ENCODE measurements at places on chromosomes 5 and 9.

GRCh38 chr5:137453483-137454080 lies 45.5 kb downstream of the SPOCK1 start:
- no peak for DNase-seq

GRCh38 chr9:129350143-129350935 lies 172.3 kb upstream of the IER5L start:
- DNase-seq: no peak

GRCh38 chr5:141935538-141935937 lies 11.9 kb downstream of the DELE1 start:
- no peak for DNase-seq

DNA sequence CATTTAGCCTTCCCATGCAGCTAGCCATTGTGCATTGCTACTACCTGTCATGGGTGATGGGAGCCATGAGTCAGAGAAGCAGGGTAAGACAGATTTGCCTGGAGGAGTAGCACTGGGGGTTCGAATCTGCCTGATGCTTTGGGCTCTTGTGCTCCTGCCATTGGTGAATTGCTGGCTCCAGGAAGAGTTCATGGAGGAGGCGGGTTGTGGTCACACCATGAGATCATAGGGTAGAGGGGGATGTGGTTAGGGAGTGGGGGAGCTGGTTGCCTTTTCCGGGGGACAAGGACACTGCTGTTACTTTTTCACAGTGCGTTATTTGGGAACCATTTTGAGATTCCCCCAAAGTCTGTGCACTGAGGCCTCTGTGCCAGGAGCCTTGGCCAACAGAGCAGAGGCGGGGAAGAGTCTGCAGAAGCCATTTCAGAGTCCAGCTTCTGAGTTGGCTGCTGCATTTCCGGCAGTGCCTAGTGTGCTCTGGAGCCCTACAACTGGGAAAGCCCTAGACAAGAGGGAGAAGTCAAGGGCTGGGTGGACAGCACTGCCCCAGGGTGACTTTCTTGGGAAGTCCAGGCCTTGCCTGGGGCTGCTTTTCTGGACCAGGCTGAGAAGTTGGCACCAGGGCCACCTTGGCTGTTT lies 6.2 kb downstream of the ANGPTL2 start:
- no peak for DNase-seq

DNA sequence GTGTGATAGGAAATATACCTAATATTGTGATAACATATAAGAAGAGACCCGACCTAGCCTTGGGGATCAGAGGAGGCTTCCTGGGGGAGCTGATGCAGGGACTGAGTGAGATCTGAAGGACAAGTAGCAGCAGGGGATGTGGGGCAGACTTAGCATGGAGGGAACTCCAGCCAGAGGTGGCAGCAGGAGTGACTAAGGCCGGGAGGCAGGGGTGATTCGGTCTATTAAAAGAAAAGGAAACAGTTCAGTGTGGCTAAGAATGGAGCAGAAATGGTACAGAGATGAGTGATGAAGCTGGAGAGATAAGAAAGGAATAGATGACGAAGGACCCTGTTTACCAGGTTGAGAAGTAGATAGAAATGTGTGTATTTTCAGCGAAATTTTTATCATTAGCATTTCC lies 408.8 kb downstream of the ENC1 start:
- no peak for DNase-seq

DNA sequence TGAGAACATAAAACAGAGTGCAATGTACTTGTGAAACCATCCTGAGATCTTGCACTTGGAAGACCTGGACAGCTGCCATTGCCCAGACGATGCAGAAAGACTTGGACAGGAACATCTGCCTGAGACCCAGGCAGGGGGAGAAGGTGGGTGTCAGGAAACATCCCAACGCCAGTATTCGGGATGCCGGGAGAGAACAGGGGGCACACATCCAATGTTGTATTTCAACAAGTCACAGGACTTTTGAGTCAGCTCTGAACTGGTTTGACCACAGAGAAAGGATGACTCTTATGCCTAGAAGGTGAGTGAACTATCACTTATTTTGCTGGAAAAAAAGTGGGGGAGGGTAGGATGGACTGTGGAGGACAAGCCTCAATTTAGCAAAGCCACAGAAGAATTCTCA lies 124.6 kb downstream of the ROR2 start:
- DNase-seq: no peak

GRCh38 chr9:38388283-38389223 lies 3.9 kb upstream of the ALDH1B1 start:
- DNase-seq: no peak

DNA sequence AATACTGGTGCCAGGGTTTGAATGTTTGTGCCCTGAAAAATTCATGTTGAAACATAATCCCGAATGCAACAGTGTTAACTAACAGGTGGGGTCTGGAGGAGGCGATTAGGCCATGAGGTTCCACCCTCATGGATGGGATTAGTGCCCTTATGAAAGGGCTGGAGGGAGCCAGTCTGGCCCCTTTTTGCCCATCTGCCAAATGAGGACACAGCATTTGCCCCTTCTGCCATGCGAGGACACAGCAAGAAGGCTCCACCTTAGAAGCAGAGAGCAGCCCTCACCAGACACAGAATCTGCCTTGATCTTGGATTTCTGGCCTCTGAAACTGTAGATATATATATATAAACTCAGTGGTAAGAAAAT lies 32.6 kb upstream of the RNF130 start:
- no peak for DNase-seq
